ENCODE measurements at places on chromosomes 3 and 15.

- DNase-seq, result no peak
These were observed 431.5 kb upstream of the TPM1 start for GRCh38 chr15:62611002-62611401.

- DNase-seq, result no peak
These were observed 80.2 kb downstream of the BFSP2 start for GRCh38 chr3:133479895-133480669.

DNA sequence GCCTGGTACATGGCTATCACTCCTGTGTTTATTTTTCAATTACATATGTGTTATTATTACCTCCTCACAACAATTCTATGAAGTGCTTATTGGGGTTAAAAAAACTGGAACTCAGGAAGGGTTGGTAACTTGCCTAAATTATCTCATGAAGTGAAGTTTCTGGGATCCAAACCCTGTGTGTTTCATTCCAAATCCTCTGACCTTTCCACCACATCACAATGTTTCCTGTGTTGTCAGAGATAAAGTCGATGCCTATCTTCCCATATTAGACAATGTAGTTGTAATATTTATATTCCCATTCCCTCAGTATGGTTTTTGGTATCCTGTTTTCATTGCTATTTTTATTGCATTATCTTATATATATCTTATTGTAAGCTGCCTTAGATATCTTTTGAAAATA lies 269.1 kb upstream of the CFAP20DC start:
- no peak for DNase-seq

- DNase-seq, result no peak
These were observed 26.9 kb downstream of the CFAP100 start for GRCh38 chr3:126421573-126422119.

- no peak for DNase-seq
These were observed 107.1 kb upstream of the C15orf61 start for GRCh38 chr15:67413770-67414390.

GRCh38 chr3:59845386-59845785 lies 795.6 kb upstream of the CFAP20DC start:
- DNase-seq, result no peak

GRCh38 chr3:12489368-12489767 lies 5.1 kb downstream of the TSEN2 start:
- DNase-seq, result no peak

DNA sequence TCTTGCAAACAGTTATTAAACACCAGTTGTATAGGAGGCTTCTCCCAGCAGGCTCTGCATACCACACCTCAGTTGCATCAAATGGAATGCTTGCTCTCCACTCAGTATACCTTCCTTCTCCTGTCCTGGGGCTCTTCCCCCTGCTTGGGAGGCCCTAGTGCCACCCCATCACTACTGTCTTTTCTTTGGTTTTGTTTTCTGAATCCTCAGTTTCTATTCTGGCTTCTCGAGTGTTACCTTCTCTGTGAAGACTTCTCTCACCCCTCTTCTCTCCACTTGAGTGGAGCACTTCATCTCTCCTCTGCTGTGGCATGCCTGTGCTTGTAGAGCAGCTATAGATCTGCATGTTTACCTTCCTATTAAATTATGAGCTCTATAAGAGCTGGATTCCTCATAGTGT lies 75.7 kb upstream of the TPRG1 start:
- no peak for DNase-seq

- peak; percentile 33 for DNase-seq
These were observed 2.7 kb downstream of the ZIC1 start for GRCh38 chr3:147411815-147412241.

DNA sequence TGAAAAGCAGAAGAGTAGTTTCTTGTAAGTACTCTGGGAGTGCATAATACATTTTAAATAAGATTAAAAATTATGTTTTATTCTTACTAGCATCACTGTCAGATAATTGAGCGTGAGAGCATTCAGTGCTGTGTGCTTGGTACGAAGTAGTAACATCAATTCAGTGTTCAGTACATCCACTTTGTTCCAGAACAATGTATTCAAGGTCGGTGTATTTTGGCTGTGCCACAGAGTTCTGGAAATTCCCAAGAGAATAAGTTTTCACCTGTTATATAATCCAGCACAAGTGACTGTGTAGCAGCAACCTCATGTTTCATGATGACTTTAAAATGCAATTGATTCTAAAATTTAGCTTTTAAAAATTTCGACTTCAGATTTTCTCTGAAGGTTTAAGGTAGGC lies 130.6 kb downstream of the IGF1R start:
- DNase-seq, result no peak

DNA sequence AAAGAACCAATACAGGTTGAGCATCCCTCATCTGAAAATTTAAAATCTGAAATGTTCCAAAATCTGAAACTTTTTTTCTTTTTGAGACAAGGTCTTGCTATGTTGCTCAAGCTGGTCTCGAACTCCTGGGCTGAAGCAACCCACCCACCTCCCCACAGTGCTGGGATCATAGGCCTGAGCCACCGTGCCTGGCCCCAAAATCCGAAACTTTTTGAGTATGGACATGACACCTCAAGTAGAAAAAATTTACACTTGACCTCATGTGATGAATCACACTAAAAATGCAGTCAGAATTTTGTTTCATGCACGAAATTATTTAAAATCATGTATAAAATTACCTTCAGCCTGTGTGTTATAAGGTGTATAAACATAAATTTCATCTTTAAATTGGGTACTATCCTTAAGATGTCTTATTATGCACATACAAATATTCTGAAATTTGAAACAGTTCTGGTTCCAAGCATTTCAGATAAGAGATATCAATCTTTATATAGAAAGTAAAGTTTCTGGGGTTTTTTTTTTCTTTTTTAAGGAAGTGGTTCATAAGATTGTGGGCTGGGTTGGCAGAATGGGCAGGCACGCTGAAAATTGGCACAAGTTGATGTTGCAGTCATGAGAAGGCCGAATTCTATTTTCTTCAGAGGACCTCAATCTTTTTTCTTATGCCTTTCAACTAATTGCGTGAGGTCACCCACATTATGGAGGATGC lies 72.5 kb downstream of the SPRED1 start:
- no peak for DNase-seq

DNA sequence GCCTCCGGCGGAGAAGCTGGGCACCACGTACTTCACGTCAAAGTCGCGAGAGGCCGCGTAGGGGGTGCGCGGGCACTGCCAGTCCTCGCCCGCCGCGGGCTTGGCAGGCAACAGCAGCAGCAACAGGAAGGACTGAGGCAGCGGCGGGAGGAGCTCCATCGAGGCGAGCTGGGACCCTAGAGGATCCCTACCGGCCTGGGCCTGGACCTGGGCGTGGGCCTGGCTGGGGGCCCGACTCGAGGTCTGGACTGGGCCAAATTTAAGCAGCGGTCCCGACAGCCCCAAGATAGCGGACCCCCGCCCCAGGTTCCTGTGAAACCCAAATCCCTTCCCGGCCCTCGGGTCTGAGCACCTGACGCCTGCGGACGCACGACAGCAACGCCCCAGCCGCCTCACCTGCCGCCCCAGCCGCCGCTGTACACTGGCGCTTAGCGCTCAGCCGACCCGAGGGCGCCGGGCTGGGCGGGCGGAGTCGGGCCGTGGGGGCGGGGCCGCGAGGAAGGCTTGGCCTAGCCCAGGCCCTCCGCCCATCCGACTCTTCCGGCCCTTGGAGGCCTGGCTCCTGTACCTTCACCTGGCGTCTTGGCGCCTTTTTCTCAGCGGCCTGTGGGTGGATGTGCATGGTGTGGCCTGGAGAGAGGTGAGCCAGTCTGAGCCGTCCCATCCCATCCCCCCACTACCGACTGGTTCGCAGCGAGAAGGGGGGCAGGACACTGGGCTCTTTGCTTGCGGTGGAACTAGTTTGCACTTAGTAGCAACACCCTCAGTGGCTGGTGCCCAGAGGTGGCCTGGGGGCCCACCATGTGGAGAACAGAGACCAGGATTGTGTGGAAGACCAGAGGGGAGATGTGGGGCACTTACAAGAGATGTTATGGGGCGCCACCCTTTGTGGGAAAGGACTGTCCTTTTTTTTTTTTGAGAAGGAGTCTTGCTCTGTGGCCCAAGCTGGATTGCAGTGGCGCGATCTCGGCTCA lies at the start of gene MST1R:
TSS of gene MST1R (minus strand) at position 423 of the 974 bp plus-strand sequence. CDS start at position 159, 264 bp downstream.
- DNase-seq, result peak; percentile 70

DNA sequence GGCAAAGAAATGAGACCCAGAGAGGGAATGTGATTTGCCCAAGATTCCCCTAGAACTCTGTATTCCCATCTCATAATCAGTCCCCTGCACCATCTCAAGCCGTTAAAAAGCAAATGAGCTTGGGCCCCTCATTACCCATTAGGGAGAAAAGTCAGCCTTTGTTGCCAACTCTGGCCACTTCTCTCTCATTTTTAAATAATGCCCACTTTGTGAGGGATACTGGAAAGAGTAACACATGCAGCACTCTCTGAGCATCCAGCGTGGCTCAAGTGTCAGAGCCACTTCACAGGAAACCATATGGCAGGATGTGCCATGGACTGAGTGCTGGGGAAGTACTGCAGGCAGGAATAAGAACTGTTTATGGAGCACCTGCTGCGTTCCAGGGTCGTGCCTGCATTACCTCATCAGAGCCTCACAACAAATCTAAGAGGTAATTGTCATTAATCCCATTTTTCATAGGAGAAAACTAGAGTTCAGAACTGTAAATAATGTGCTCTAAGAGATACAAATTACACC lies 49.8 kb upstream of the SLC6A1 start:
- no peak for DNase-seq

DNA sequence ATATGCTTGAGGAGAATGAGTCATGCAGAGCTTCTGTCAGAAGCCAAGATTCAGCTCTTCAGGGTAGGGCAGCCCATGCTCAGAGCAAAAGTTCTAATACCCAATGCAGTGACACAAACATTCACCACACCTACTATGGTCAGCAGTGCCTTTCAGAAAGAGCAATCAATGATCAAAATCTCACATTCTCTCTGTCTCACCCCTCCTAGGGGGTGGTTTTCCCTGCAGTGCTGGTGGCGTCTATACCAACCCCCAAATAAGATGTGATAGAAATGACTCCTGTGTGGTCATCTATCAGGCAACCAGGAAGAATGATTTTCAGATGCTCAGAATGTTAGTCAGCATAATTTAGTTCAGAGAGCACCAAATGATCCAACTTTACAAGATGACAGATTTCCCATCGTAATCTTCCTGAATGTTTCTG lies 385.3 kb downstream of the NTRK3 start:
- no peak for DNase-seq

- no peak for DNase-seq
These were observed 46.7 kb upstream of the CCDC80 start for GRCh38 chr3:112687616-112688015.

GRCh38 chr15:68888419-68888818 lies 41.9 kb upstream of the SPESP1 start:
- DNase-seq, result no peak

DNA sequence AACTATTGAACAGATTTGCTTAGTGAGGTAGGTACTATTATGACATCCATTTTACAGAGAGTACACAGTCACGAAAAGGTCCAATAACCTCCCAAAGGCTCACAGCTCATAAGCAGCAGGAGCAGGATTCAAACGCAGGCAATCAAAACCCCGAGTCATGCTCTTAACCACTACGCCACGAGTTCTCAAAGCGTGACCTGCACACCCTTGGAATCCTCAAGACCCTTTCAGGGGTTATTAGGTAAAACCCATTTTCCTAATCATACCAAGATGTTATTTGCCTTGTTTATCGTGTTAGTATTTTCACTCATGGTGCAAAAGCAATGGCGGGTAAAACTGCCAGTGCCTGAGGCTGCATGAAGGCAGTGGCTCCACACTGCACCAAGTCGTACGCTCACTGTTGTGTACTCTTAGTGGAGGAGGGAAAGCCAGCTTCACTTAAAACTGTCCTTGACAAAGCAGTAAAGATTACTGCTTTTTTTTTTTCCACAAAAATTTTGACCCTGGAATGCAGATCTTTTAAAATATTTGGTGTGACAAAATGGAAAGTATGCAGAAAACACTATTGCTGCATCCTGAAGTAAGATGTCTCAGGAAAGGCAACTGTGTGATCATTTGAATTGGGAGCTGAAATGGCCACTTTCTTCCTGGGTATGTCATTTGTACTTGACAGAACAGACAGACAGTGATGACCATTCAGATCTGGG lies 96.1 kb downstream of the IGF2BP2 start:
- DNase-seq, result no peak

DNA sequence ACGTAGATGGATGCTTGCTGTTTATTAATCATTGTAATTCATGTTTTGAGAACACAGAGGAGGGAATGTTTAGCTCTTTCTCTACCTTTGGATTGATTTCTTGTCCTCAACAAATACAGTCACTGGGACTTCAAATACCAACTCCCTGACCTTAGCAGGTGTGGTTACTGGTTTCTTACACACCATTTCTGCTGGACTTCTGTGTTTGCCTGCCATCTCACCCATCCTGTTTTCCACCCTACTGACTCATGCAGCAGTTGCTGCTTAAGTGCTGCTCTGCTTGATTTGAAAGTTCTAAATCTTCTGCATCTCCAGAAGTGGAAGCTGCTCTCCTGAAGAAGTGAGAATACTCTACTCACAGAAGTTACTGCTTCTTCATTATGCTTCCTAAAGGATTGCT lies 170.3 kb downstream of the ZPLD1 start:
- DNase-seq, result no peak

- DNase-seq, result peak; percentile 87
These were observed 170.5 kb upstream of the PROK2 start for GRCh38 chr3:71955240-71956068.

GRCh38 chr3:12768579-12769527 lies 9.8 kb upstream of the TMEM40 start:
- DNase-seq, result no peak

GRCh38 chr3:108180194-108180593 lies 42.0 kb downstream of the IFT57 start:
- no peak for DNase-seq

Measured in right hindlimb (tissue), 1 donor.